Activated CD4-positive, alpha-beta T cell treated with anti-CD3 and anti-CD28 coated beads for 24 hours (primary cell): ENCODE measurements at places on chromosomes 1 and 21.

GRCh38 chr1:186409091-186409490 lies 33.5 kb downstream of the ODR4 start:
- DNase-seq, result no peak

- no peak for DNase-seq
These were observed 89.5 kb downstream of the SCMH1 start for GRCh38 chr1:41152622-41153044.

- DNase-seq, result no peak
These were observed 687.0 kb upstream of the ADGRL2 start for GRCh38 chr1:81113688-81114087.

DNA sequence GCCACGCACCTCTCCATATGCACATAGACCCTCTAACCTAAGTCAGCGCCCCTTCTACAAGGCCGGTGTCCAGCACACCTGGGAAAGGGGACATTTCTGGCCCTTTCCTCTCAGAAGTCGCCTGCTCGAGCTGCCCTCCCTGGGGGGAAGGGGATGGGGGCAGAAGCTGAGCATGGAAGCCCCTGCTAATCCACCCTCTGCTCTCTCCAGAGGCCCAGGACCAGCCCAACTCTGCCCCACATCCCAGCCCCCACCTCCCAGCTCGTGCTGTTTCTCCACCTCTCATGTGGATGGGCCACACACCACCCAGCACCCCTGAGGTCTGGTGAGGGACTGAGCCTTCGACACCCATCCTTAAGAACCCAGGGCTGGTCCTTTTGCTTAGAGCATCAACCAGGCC lies 14.8 kb downstream of the TNFRSF1B start:
- no peak for DNase-seq

DNA sequence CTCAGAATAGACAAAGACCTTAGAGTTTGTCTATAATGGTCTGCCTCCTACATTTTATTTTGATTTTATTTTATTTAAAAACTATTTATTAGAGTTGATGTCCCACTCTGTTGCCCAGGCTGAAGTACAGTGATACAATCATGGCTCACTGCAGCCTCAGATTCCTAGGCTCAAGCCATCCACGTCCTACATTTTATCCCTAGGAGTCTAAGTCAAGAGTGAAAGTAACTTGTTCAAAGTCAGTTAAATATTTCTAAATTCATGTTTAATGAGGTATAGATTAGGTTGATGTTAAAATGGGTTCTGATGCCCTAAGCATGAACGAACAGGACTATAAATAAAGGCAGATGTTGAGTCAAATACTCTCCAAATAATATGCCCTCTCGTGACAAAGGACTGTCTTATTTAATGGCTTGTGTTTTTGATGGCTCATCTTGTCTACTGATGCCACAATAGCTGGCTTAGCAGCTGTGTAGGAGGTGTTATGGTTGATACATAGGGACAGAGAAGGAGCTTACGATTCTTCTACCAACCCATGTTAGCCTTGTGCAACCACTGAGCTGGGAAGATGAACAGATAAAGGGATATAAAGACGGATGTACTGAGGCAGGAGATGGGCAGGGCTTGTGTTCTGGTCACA lies 66.0 kb upstream of the CR1L start:
- no peak for DNase-seq

DNA sequence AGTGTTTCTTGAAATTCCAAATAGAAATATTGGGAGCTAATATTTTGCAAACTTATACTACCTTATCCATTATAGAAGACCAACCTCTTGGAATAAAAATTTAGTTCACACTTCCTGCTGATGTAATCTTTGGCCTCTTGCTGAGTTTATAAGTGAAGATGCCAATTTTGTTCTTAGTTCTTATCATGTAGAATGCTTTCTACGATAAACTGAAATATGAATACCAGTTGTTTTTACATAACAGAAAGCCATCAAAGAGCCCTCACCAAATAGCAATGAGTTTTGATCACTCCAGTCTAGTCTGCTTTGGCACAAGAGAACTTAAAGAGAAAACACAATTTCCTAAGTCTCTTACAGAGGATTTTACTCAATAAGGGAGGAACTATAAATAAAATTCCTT lies 89.5 kb downstream of the DENND1B start:
- no peak for DNase-seq

GRCh38 chr1:53551428-53551995 lies 92.3 kb downstream of the DMRTB1 start:
- no peak for DNase-seq

GRCh38 chr1:46110521-46110920 lies 21.9 kb downstream of the PIK3R3 start:
- DNase-seq, result no peak

DNA sequence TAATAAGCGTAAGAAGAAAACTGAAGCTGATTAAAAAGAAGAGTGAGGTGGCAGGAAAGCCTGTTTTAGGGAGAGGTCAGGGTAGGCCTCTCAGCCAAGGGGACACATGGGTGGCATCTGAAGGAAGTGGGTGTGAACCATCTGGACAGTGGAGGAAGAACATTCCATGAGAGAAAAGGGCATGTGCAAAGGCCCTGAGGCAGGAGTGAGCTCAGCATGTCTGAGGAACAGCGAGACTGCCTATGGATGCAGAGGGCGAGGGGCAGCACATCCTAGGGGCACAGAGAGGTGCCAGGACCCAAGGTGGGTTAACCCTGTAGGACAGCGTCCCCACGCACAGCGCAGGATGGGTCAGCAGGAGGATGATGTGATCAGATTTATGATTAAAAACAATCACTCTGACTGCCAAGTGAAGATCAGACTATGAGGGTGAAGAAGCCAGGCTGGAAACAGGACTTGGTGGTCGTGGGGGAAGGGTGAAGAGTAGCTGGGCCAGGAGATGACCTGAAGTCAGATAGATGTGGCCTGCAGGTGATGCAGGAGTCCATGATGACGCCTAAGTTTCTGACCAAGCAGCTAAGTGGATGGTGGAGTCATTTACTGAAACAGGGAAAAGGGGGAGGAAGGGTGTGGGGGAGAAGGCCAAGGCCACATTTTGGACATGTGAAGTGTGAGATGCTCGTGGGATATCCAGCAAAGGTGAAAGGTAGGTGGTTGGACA lies 37.9 kb downstream of the PABPC4 start:
- DNase-seq, result no peak

GRCh38 chr1:234929369-234929768 lies 199.3 kb downstream of the TOMM20 start:
- no peak for DNase-seq

DNA sequence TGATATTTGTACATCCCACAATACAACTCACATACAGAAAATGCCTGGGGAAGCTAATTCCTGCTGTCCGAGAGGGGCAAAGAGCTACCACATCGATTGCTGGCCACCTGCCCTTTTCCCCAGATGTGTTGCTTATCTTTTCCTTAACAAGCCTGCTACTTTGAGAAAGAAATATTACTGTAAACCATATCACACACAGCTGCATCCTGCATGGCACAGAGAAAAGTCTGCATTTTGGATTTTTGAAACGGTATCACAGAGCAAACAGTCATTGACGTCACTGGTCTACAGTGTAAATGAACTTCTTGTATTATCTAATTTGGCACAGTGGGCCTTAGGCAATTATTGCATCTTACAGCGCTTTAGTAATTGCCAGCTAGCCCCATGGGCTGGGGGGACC lies 164.7 kb downstream of the CLIC6 start:
- no peak for DNase-seq

GRCh38 chr1:121594096-121594495 lies 409.3 kb downstream of the SRGAP2C start:
- DNase-seq, result no peak

- DNase-seq, result no peak
These were observed 6.1 kb downstream of the ERRFI1 start for GRCh38 chr1:8020032-8020431.

- DNase-seq, result no peak
These were observed 97.8 kb downstream of the FMN2 start for GRCh38 chr1:240189386-240189989.

DNA sequence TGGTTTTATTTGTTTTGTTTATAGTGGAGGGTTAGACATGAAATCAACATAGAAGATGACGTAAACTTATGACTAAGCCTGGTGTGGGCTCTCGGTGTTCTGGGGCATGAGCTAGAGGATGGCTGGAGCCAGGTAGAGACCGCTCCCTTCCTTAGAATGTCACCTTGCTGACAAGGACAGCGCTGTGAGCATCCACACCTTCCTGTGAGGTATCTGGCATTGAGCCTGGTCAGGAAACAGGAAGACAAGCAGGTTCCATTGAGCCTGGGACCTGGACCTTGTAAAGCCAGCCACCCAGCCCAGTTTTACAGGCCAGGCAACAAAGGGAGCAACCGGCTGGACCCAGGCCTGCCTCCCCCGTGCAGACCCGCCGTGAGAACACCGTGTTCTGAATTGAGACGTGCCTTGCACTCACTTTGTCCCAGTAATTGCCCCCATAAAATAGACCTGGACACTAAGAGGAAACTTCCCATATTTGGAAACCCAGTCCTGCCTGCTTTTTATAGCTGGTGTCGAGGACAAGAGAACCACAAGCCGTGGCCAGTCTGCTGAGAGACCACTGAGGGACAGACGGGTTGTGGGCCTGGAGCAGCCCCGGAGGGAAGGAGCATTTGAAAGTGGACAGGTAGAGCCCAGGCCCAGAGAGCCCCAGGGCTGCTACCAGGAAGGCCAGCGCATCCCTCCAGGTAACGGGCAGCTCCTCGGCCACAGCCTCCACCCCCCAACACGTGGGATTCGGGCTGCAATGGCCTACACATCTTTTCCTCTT lies 78.0 kb downstream of the PDE9A start:
- DNase-seq, result no peak

DNA sequence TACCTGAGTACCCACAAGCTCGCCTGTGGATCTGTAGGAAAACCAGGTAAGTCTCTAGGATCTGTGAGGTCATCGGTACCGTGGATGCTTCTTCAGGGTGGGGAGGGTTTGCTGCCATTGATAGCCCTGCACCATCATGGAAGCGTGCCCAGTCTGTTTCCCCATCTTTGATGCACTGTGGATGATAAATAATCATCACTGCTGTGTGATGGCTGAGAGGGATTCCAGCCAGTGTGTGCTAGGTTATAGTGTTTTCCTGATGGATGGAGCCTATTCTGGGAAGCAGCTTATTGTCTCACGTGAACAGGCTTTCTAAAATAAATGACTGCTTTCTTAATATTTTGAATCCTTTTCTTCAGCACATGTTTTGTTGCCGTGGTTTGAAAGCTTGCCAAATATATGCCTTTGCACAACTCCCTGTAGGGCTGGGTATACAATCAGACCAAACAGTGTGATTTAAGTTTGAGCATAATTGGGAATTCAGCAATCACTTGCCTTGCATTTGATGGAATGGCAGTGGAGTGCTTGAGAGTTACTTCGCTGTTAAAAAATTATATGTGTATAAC lies 113.8 kb downstream of the CAMTA1 start:
- no peak for DNase-seq

GRCh38 chr21:38444691-38445090 lies 53.6 kb downstream of the ERG start:
- no peak for DNase-seq

GRCh38 chr1:244304656-244305055 lies 147.1 kb downstream of the ADSS2 start:
- no peak for DNase-seq

DNA sequence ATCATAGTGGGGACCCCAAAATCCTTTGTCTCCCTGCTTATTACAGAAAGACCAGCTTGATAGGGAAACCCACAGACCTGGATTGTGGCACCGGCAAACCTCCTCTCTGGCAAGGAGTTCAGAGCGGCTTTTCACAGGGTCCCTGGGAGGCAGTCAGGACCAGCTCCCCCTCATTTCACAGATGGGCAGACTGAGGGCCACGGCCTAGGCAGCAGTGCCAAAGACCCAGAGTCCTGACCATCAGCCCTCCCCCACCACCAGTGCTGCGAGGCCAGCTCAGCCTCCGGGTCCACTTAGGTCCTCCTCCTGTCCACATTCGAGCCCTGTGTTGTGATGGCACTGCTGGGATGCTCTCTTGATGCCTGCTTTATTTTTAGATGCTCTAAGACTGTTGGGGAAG lies 57.2 kb downstream of the CAMK2N1 start:
- no peak for DNase-seq

GRCh38 chr1:213617133-213617532 lies 370.6 kb upstream of the PROX1 start:
- DNase-seq, result no peak

- no peak for DNase-seq
These were observed 886 bp downstream of the BTBD8 start for GRCh38 chr1:92081031-92081430.

DNA sequence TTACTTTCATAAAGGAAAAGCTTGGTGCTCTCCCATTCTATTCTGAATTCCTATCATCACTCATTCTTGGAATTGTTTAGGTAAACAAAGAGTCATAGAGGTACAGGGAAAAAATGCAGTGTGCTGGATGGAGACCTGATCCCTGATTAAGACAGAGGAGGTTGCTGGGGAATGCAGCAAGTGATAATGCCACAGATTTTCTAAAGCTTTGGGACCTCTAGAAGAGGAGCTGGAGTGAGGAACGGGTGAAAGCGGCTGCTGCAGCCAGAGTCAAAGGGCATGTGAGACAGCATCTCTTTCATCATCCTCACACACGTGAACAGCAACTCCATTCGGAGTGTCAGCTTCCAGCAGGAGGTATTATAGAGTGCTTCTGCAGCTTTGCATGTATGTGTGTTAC lies 54.9 kb upstream of the DIPK1A start:
- DNase-seq, result no peak

- DNase-seq, result no peak
These were observed 43.1 kb upstream of the EPS8L3 start for GRCh38 chr1:109806733-109807400.

DNA sequence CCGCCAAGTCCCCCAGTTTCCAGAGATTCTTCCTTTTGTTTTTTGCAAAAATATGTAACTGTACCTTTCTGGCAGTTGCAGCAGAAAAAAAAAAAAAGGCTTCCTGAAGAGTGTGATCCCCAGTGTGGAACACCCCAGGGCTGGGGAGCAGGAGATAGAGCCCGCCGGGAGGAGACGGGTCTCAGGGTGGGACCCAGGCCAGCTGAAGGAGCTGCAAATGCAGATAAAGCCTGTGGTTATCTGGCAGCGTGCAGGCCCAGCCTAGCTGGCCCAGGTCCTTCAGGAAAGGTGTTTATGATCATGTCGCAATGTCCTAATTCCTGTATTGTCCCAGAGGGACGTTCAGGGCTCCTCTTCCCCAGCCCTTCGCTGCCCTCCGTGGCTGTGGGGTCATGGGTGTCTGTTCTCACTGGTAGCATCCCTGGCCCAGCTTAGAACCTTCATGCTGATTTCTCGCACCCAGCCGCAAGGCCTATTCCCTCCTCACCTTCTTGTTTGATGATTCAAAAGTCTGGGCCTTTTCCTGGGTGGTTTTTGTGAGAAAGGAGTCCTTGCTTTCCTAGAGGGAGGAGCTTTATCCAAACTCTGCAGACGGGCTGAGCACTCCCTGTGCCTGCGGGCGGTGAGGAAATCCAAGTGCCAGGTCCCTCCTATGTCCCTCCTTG lies 26.2 kb downstream of the RNF187 start:
- no peak for DNase-seq

GRCh38 chr1:50419192-50419906 lies 3.9 kb downstream of the DMRTA2 start:
- no peak for DNase-seq

DNA sequence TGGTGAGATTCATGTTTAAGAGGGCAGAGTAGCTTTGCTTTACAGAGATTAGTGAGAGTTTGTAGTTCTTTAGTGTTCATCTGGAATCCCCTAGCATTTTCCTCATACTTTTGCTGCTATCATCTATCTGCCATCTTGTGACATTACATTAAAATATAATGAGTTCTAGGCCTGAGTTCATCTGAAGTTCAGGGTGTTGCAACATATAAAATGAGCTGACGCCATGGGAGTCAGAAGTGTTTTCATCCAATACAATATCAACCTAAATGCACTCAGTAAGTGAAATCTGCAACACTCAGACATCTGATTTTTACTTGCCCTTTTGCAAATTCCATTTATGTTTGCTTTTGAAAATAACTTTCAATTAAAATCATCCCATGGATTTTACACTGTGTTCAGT lies 153.8 kb downstream of the NTNG1 start:
- DNase-seq, result no peak
